Cerebellum (tissue), 4 donors: ENCODE measurements at places on chromosomes 1 and 21.

DNA sequence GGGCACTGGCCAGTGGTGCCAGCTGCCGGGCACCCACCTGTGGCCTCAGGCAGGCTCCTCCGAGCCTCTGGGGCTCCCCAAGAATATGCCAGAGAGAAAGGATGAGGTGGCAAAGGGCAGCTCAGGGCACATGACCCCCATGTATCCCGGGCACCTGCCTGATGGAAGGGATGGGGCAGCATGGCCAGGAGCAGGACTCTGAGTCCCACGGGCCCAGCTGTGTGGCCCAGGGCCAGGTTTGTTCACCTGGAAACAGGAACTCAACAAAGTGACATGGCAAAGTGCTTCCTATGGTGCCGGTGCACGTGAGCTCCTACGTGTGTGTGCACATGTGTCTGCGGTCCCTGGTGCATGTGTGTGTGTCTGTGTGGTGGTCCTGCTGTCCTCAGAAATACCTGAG is 9.5 kb upstream of the GPR153 start:
- no peak for DNase-seq

GRCh38 chr1:2493218-2493617 is 17.1 kb downstream of the PLCH2 start:
- DNase-seq: peak; percentile 55

DNA sequence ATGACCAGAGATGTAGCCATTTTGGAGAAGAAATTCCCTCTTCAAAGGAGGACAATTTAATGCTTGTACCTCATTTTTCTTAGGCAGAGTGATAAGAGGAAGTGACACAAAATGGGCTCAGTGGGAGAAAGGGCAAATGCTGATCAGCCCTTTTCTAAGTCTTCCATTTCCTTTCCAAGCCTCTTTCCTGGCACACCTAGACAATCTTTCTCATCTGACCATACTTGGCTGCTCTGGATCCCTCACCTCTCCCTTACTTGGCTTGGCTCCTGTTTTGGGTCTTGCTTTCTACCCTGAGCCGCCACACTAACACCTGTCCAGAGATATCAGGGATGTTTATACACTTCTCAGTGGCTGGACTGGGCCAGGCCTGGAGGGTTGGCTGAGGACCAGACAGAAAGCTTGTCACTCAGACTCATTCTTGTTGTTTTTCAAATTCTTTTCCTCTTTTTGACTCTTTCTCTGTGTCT is 13.1 kb downstream of the TXNIP start:
- no peak for DNase-seq

DNA sequence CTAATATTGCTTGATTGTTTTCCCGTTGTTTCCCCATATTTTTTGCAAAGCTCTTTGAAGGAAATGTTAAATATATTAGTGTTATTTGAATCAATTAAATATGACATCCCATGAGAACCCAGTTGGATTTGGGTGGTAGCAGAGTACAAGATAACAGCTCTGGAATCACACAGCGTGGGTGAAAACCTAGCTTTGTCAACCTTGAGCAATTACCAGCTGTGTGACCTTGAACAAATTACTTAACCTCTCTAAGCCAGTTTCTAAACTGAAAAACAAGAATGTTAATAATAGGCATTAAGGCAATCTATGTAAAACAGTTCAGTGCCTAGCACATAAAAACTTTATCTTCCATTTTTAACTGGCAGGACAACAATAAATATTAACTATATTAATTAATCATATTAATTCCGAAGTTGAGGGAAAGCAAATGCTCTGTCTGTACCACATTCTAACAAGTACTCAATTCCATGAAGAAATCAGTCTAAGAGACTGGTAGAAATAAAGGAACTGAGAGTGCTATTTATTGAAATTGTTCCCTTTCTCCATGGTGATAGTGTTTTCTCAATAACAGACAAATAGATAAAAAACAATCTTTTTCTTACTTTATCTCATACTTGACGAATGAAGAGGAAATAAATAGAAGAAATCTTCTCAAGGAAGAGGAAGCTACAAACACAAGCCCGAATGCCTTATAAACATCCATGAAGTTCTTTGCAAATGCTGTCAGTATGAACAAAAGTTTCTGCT is 27.0 kb downstream of the DNASE2B start:
- no peak for DNase-seq

DNA sequence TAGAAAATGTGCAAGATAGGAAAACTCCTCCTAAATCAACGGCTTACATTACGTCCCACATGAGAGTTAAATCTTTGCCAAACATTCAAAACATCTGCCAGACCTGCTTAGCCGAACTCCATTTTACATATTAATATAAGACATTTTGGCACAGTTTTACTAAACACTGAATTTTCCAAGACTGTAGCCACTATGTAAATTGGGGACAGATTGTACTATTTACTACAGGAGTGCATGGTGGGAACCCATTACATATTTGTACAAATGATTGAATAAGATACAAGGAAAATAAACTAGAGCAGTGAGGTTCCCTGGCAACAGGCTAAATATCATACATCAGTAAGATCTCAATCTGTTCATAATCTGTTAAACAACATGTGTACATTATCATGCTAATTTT is 1234.4 kb downstream of the KCNT2 start:
- DNase-seq: no peak

- no peak for DNase-seq
Observed at GRCh38 chr1:24541711-24542346, 14.1 kb upstream of the NCMAP start.

GRCh38 chr1:24775348-24775747 is 30.1 kb downstream of the CLIC4 start:
- no peak for DNase-seq

GRCh38 chr1:199152676-199153075 is 513.8 kb downstream of the PTPRC start:
- no peak for DNase-seq

DNA sequence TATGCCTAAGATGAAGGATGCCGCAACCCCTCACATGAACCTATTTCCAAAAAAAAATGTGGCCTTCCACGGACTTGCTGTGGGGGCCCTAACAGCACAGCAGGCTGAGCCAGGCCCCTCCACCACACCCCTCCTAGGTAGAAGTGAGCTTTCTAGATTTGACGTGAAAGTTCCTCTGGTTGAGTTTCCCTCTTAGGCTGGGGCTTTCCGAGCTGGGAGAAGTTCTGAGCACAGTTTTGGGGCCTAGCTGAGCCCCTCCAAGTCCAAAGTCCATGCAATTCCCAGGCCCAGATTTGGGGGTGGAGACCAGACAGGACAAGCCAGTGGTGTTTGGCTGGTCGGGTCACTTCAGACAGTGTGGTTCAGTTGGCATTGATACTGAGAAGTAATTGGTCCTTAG is 13.8 kb upstream of the PHLDA3 start:
- DNase-seq: no peak

GRCh38 chr1:40582116-40582515 is 50.7 kb downstream of the ZNF684 start:
- no peak for DNase-seq

- DNase-seq: no peak
Observed at GRCh38 chr1:156642265-156643048, 540 bp downstream of the BCAN start.

GRCh38 chr1:226679262-226679661 is 59.8 kb downstream of the ITPKB start:
- no peak for DNase-seq

DNA sequence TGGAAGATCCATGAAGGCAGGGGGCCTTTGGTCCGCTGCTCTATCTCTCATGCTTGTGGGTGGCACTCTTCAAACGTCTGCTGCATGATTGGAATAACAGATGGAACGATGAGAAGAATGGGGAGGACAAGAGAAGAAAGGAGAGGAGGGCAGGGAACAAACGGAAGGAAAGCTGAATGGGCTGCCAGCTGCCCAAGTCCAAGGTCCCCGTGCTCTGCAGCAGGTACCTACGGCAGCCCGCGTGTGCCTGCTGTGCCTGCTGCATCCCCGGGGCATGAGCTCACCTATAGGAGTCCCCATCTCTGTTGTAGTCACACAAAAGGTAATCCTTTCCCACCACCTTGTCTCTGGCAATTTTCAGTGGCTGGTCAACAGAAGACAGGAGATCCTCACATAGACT is 73.1 kb downstream of the SLC66A1 start:
- DNase-seq: no peak

- DNase-seq: no peak
Observed at GRCh38 chr1:171270806-171271205, 22.5 kb downstream of the FMO1 start.

GRCh38 chr1:43984855-43985254 is 5.8 kb downstream of the B4GALT2 start:
- DNase-seq: no peak

- DNase-seq: no peak
Observed at GRCh38 chr1:151964510-151964909, 29.1 kb downstream of the S100A10 start.

GRCh38 chr1:215358356-215358755 is 208.7 kb upstream of the KCTD3 start:
- no peak for DNase-seq

DNA sequence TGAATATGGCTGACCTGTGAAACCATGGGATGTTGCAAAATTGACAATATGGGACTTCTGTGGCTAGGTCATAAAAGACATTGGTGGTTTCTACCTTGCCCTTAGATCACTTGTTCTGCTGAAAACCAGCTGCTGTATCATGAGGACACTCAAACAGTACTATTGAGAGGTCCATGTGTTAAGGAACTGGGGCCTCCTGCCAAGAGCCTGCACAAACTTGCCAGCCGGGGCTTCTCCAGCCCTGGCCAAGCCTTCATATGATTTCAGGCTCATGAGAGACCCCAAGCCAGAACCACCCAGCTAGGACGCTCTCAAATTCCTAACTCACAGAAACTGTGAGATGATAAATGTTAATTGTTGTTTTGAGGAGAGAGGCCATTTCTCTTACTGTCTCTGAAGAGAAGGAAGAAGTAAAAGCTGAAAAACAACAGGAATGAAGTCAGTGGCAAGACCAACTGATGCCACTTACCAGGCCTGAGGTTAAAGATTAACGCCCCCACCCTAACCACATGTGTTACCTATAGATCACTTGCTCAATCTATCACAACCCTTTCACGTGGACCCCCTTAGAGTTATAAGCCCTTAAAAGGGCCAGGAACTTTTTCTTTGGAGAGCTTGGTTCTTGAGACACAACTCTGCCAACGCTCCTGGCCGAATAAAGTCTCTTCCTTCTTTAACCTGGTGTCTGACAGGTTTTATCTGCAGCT is 3.9 kb upstream of the PITHD1 start:
- DNase-seq: no peak

DNA sequence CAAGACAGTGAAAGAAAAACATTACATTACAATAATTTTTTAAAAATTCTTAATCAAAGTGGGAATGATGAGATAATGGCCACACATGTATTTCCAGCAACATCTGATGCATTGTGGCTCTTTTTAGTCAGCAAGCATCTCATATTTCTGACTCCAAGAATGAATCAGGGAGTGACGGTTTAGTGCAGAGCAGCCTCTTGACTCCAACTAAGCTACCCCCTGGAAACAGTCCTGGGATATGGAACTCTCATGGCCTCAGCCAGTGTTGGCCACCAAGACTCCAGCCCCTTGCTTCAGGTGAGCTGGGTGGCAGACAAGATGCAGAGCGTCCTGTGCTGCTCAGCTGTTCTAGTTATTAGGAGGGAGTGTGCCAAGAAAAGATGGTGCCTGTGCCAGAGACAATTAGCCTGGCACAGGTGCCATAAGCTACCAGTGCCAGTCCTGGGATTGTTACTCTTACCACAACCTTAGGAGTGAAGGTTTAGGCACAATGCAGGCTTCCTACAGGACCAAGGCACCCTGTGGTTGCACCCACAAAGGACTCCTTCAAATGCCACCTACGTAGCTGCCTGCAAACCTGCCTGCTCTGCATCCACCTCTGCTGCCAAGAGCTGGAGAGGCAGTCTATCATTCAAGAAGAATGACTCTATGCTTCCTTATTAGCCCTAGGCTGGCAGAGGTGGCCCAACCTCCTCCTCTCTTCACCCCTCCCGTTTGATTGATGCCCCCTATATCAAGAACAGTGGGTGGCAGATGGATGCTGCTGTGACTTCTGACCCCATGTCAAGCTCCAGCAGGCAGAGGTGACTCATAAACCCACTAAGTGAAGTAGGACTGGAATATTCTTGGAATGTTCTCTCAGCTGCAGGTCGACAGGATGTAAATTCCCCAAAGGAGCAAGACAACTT is 6.0 kb upstream of the SEC16B start:
- DNase-seq: peak; percentile 59

DNA sequence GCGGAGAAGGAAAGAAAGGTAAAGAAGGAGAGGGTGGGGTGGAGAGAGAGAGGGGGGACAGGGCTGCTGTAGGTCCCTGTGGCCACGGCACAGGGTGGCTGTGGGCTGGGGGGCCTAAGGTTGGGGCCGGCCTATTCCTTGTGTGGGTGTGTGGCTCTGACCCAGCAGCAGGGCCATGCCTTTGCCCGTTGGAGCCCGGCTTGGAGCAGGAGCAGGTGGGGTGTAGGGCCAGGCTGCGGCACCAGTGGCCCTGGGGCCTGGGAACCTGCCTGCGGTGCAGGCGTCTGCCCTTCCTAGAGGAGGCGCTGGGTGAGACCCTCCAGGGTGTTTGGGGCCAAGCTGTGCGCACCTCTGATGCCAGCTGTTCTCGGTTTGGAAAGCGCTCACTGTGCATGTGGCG is 19.7 kb upstream of the SUMO3 start:
- no peak for DNase-seq

DNA sequence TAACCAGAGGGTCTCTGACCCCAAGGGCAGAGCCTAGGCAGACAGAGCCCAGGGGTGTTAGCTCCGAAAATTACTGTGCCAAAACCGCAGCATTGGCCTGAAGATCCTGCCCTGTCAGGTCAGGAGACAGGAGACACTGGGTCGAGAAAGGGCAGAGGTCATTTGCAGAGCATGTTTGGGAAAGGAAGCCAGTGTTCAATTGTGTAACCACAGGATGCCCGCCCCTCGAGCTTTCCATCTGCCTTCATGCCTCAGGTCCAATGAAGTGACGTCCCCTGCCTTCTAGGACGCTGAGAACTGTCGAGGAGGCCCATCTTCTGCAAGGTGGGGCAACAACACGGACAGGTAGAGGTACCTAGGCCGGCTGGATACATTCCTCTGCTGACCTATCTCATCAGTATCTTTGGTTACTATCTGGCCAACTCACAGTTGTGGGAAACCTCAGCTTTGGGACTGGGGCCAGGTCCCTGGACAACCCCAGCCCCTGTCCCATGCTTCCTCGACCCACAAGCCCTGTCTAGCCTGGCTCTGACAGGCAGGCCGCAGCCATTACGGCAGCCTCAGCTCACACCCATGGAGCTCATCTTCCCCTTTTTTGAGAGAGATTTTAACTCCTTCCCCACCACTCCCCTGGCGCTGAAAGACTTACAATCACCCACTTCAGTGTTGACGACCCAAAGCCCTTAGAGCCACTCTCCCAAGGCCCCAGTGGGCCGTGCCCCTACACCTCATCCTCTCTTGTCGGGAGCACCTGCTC is 1.3 kb downstream of the ARL8A start:
- DNase-seq: no peak

- DNase-seq: no peak
Observed at GRCh38 chr1:246730839-246731238, 6.6 kb downstream of the SCCPDH start.

- DNase-seq: no peak
Observed at GRCh38 chr1:203507759-203508158, 13.8 kb downstream of the OPTC start.

- no peak for DNase-seq
Observed at GRCh38 chr1:228209657-228210056, 1.8 kb downstream of the OBSCN start.

- no peak for DNase-seq
Observed at GRCh38 chr1:201697174-201697573, 131.8 kb upstream of the IPO9 start.

- no peak for DNase-seq
Observed at GRCh38 chr1:117644696-117645311, 39.0 kb downstream of the TENT5C start.
